ENCODE measurements at places on chromosomes 6 and 20.

DNA sequence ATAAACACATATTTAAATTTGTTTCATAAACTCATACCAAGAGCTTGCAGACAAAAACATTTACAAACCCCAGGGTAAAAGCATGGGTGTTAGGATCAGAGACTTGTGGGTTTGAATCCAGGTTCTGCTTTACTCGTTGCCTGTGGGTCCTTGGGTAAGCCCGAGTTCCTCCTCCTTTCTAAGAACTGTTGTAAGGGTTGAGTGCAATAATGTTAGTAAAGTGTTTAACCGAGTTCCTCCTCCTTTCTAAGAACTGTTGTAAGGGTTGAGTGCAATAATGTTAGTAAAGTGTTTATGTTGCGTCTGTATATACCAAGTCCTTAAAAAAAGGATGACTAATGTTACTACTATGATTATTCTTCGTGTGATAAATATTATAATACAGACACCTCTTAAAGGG lies 18.7 kb downstream of the CCDC170 start:
- no peak for DNase-seq

DNA sequence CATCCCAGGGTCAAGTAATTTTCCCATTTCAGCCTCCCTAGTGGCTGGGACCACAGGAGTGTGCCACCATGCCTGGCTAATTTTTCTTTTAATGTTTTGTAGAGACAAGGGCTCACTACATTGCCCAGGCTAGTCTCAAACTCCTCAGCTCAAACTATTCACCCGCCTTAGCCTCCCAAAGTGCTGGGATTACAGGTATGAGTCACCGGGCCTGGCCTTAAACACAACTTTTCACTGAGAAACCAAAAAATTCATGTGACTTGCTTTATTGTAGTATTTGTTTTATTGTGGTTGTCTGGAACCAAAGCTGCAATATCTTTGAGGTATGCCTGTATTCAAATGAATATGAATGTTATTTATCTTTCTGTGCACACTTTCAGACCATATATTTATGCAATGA lies 72.2 kb downstream of the RWDD2A start:
- no peak for DNase-seq

DNA sequence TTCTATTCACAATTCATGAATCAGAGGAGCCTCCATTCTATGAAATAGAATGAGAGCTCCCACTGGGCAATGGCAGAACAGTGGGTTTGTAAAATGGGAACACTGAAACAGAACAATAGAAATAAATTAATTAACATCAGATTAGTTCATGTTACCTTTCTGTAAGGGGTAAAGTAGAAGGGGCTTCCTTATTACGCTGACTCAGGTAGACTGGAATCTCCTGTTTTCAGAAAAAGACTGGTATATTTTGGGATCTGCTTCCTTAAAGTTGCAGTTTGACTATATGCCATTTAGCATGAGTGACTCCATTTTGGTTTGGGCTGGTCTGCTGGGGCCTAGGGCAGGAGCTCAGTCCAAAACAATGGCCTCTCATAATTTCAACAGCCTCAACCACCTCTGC lies 52.8 kb upstream of the ZFAND3 start:
- DNase-seq = no peak

- DNase-seq = no peak
Measured at GRCh38 chr20:5844063-5844681, 94.0 kb downstream of the SHLD1 start.

- peak; percentile 29 for DNase-seq
Measured at GRCh38 chr6:137589067-137589848, 95.1 kb upstream of the OLIG3 start.

GRCh38 chr6:25295651-25296050 lies 16.5 kb downstream of the CARMIL1 start:
- no peak for DNase-seq

GRCh38 chr6:128305228-128305627 lies 215.2 kb downstream of the PTPRK start:
- no peak for DNase-seq
